Sciatic nerve (tissue), 2 donors: ENCODE measurements at places on chromosomes 16 and 17.

- DNase-seq: no peak
These were observed 44.7 kb downstream of the CYTH1 start for GRCh38 chr17:78737332-78737731.

GRCh38 chr17:78779850-78780249, 2.2 kb downstream of the CYTH1 start:
- no peak for DNase-seq

- DNase-seq: no peak
These were observed 14.7 kb downstream of the KCTD19 start for GRCh38 chr16:67311607-67312488.

DNA sequence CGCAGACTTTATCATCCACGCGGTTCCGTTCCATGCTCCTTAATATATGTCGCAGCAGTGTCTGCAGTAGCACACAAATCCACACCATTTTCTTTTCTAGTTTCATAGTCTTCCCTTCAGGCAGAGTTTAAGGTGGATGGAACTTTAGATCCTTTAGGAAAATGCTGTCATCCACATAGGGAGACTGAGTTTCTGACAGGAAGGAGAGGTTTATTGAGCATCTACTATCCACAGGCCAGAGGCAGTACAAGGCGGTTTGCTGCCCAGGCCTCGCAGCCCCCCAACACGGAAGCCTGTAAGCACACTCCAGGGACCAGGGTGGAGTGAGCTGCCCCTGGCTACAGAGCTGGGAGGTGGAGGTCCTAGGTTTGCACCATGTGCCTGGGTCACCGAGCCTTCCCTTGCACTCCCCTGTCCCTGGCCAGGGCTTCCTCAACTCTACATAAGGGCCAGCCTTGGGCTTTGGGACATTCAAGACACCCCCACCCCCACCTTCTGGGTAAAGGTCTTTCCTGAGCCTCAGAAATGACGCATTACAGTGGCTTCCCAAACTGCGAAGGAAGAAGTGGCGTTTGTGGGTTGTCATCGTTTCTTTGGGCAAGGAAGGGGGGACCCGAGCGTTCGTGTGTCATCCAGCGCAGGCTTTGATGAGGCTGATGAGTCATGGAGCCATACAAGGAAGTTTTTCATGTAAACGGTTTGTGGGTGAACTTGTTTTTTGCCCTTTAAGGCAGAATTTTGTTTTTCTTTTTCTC, 146.5 kb upstream of the PLCG2 start:
- no peak for DNase-seq

- DNase-seq: no peak
These were observed 4.0 kb downstream of the UNC13D start for GRCh38 chr17:75839942-75840798.

- DNase-seq: no peak
These were observed 92.0 kb upstream of the CDH5 start for GRCh38 chr16:66274335-66275110.

DNA sequence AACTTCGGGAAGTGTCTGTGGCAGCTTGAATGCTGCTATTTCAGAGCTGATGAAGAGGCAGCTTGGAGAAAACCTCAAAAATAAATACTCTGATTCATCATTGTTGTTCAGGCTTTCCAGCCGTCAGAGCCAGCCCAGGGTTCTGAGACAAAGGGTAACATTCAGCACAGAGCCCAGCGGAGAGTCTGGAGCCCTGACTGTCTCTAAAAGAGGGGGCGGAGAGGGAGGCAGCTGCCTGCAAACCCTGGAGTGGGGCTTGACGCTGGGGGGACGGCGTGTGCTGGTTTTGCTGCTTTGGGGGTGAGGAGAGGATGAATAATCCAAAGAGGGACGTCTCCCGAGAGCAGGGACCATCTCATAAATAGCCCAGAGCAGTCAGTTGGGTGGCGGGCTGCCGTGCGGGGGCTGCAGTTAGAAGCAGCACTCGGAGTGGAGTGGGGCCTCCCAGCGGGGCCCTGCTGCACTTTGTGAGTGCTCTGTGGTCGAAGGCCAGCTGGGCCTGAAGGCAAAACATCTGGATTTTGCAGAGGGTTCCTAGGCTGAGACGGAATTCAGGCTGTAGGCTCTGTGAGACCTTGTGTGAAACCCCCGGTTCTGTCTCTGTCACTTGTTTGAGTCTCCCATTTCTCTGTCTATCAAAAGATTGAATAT, 237.8 kb downstream of the PRKCA start:
- peak; percentile 79 for DNase-seq

GRCh38 chr17:39525801-39526506, 64.7 kb downstream of the CDK12 start:
- no peak for DNase-seq

DNA sequence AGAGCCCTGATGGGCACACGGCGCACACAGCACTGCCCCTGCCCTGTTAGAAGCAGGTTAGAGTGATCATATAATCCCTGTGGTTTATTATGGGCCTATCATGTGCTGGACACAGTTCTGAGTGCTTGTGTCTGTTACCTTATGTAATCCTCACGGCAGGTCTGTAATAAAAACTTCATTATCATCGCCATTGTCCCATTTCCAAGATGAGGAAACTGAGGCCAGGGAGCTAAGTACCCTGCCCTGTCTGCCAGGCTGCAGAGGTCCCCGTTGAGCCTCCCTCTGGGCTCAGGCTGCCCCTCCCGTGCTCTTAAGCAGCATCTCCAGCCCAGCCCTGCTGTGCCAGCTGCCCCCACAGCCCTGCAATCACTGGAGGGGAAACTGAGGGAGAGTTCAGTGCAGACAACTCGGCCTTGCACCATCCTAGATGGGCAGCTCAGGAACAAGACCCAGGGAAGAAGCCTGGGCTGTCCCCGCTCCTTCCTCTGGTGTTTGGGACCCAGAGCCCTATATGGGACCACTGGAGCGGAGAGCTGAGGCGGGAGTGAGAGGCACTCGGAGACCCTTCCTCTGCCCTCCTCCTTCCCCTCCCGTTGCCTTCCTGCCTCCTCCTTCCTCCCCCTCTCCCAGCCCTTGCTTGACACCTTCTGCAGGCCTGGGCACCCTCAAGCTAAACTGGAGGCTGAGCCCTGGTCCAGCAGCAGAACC, 42.0 kb downstream of the WNT3 start:
- DNase-seq: no peak

GRCh38 chr16:24511792-24512191, 27.6 kb upstream of the RBBP6 start:
- DNase-seq: no peak

GRCh38 chr16:19574615-19575014, 19.1 kb downstream of the VPS35L start:
- no peak for DNase-seq

DNA sequence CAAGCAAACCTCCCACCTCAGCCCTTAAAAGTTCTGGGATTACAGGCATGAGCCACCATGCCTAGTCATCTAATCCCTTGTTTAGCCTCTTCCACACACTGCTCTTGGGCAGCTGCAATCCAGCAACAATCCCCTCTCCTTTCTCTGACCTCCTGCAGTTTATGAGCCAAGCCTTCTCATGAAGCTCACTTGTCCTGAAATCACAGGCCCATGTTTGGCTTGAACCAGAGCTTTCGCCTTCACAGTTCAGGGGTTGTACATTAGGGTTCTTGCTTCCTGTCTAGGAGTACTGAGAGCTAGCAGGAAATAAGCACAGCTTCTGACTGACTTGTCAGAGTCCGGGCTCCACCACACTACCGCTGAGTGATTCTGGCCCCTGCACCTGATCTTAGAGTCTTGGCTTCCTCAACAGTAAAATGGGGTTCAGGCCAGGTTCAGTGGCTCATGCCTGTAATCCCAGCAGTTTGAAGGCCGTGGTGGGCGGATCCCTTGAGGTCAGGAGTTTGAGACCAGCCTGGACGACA, 16.3 kb downstream of the ERAL1 start:
- DNase-seq: no peak

- peak; percentile 39 for DNase-seq
These were observed 295.7 kb upstream of the FOXF1 start for GRCh38 chr16:86214326-86215232.

DNA sequence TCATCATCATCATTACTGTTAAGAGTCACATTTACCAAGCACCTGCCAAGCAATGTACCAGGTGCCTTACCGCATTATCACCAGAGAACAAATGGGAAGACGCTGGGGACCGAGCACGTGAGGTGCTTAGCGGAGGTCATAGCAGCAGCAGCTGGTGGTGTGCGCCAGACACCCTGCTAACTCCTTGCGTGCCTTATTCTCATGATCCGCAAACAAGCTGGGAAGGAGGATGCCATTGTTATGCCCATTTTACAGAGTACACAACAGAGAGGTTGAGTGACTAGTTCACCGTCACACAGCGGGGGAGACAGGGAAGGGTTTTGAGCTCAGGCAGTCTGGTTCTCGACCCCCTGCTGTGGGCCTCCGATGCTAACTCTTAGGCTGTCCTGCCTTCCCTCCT, 7.3 kb downstream of the ATP2A3 start:
- DNase-seq: no peak

GRCh38 chr17:58329035-58329809, 627 bp upstream of the TSPOAP1 start:
- DNase-seq: no peak

DNA sequence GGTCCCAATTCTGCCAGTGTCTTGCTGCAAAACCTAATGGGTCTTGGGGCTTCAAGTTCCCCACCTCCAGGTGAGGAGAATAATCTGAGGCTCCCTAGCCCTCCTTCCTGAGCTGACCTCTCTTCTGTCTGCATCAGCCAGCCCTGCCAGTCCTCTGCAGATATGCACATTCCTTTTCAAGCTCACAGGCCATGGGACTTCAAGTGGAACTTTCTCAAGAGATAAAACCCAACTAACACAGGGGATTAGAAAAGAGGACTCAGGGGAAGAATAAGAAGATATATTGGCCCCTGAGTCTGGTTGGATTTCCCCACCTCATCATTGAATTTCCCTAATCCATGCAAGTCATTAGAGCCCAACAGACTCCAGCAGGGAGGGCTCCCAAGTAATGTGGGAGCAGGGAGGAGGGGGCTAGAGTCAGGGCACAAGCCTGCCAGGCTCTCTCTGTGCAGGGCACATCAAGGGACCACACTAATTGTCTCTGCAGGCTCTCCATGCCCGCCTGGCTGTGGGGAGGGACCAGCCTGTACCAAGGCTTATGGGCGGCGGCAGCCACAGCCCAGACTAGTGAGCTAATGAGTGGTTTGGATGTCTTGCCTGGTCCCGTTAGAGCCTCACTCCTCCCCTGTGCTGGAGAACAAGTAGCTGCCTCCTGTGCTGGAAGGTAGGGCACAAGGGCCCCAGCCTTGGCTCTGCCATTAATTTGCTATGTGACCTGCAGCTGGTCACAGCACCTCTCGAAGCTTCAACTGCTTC, 1.2 kb downstream of the KRT14 start:
- DNase-seq: no peak

DNA sequence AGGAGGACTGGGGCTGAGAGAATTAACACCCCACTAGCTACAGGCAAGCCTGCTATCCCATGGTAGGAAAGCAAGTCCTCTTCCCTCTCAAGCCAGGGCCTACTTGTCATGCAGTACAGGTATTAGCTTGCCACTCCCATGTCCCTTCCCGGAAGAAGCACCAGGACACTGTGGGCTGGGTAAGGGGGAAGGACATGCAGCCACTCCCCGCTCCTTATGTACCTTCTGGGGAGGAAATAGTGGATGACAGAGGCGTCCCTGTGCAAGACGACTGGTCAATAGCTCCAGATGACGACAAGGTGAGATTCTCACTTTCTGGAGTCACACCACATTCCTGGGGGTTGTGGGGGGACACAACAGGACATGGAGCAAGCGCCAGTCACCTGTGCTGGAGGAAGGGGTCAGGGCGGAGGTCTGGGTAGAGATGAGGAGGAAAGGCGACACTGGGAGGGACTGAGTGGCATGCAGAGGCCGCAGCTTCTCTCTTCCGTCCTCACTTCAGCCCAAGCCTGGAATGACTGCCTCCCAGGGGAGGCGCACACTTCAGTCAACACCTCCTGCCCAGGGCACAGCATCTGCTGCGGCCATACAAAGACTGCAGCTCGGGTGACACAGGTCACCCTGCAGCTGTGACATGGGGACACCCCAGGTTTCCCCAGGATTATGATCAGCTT, 15.1 kb upstream of the FOXJ1 start:
- peak; percentile 44 for DNase-seq

GRCh38 chr16:83109490-83110125, 482.8 kb downstream of the CDH13 start:
- DNase-seq: no peak

DNA sequence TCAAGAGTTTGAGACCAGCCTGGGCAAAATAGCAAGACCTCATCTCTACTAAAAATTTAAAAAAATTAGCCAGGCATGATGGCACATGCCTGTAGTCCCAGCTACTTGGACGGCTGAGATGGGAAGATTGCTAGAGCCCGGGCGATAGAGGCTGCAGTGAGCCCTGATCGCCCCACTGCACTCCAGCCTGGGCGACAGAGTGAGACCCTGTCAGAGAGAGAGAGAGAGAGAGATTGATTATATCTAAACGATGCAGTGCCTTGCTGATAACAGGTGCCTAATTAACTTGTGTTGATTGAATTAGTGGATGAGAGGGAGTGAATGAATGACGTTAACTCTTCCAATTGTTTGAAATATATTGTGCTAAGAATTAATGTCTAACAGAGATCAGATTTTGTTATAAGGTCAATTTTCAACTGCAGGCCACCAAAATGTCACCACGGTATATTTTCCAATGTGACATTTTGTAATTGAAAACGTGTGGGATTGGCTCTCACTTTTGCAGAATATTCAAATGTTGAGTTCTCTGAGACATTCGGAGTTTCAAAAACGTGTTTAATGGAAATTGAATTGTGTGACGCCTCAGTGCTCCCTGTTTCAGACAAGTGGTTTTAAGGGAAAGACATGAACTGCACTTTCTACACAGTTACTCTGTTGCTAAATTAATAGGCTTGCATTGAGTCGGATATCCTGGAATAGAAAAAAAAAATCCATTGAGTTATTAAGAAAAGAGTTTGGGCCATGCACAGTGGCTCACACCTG, 53.6 kb downstream of the ABAT start:
- no peak for DNase-seq

DNA sequence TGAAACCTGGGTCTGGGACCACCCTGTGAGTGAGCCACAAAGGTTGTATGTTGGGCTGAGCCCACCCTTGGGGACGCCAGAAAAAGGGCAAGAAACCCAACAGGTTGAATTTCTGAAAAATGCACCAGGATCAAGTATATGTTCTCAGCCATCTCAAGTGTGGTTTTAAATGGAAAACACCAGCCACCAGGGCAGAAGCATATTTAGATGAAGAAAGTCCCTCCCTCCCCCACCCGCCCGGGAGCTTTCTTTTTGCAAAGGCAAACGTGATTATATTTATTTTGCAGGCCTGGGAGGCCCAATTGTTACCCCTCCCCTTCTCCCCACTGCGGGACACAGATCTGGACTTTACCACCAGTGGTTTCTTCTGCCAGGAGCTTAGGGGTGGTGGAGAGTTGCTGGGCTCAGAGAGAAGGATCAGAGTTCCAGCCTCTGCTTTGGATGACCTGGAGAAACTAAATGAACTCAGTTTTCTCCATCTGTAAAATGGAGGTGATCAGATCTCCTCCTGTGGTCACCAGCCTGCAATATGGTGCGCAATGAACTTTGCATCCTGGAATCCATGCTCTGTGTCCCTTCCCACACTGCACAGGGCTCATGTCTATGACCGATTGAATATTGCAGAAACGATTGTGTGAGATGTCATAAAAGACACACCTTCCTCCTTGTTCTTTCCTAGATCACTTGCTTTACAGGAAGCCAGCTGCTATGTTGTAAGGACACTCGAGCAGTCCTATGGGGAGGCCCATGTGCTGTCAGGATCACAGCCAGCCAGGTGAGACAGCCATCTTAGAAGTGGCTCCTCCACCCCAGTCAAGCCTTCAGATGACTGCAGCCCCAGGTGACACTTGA, 21.0 kb upstream of the NGFR start:
- no peak for DNase-seq

- DNase-seq: no peak
These were observed 61.8 kb downstream of the SMG6 start for GRCh38 chr17:2241823-2242222.
